ENCODE measurements at places on chromosomes 12 and 14.
A peak's percentile ranks its signal among the peaks of the same experiment; 100 is the strongest.

DNA sequence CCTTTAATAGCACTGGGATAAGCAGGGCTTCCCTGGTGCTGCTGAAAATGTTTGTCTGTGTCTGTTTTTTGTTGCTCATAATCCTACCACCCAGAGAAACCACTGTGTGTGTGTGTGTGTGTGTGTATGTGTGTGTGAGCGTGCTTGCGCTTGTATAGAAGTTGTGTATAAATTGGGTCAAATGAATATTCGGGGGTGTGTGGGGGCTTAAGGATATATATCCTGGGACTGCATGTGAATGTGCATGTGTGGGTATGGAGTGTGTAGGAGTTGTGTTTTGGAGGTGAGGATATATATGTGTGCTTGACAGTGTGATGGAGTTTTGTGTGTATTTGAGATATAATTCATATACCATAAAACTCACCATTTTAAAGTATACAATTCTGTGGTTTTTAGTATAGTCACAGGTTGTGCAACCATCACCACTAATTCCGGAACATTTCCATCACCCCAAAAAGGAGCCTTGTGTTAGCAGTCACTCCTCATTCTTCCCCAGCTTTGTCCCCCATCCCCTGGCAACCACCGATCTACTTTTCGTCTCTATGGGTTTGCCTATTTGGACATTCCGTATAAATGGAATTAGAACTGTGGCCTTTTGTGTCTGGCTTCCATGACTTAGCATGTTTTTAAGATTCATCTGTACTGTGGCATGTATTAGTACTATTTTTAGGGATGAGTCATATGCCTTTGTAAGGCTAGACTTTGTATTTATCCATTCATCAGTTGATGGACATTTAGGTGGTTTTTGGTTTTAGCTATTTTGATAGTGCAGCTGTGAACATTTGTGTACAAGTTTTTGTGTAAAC is 25.6 kb downstream of the TCTN1 start:
- peak; percentile 84 for DNase-seq

- no peak for DNase-seq
Measured at GRCh38 chr14:74403619-74404417, 22.2 kb downstream of the SYNDIG1L start.

DNA sequence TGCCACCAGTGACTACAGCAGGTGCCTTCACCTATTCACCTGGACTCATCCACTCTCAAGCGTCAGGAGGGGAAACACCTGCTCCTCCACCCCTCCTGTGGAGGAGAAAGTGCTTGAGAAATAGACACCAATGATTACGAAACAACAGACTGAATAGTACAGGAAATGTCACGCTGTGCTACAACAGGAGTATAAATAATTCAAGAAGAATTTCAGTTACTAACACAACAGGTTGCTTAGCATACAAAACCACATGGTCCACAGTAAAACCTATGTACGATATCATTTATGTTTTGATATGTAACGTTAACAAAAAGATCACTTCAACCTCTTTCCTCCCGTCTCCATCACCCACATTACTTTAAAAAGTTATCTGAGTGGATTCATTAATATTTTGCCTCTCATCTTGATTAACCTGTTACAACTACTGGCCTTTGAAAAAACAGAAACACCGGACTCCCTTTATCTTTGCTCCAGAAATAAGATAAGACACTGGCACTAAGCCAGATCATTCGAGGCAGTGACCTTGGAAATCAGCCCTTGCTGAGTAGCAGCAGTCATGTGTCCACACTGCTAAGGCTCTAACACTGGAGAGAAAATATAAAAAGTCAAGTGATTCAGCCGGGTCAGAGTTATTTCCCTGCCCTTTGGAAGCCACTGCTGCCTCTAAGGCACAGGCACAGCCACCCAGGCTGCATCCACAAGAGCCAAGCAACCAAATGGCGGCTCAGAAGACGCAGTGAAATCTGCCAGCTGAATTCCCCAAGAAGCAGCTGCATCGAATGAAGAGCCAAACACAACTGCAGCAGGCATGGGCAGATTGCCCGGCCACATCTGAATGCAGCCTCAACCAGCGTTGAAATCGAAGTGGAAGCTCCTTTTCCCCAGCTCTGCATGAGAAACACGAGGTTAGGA is 40.9 kb downstream of the NT5DC3 start:
- DNase-seq: peak; percentile 74

GRCh38 chr14:28321475-28322244 is 444.9 kb upstream of the FOXG1 start:
- no peak for DNase-seq

DNA sequence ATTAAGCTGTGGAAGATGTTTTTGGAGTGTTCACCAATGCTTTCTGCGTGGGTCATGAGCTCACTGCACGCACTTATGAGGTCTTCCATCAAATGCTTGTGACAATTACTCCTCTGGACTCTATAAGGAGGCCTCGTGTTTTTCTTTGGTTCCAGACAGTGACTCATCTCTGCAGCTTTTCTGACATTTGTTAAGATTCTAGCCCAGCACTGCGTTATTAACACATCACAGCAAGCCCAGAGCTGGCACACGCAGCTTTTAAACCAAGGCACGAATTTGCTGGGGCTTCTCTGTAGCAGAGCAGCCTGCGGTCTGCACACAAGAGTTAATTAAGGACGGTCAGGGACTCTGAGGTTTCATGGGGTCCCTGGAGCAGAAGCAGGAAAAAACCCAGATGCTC is 16.9 kb downstream of the MEG3 start:
- DNase-seq: no peak

DNA sequence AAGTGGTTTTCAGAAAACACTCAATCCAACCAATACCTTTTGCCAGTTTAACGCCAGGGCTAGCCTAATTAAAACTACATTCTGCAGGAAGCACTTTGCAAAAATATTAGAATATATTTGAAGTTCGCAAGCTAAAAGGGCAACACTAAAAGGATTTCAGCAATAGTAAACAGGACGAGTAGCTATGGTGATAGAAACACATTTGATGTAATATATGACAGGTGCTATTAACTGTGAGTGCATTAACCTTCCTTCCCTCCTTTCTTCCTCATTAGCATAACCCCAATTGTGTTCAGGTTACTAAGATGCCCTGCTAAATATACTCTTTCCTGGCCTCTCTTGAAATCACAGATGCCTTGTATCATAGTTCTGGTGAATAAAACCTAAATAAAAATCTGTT is 85.6 kb upstream of the TMCC3 start:
- no peak for DNase-seq

DNA sequence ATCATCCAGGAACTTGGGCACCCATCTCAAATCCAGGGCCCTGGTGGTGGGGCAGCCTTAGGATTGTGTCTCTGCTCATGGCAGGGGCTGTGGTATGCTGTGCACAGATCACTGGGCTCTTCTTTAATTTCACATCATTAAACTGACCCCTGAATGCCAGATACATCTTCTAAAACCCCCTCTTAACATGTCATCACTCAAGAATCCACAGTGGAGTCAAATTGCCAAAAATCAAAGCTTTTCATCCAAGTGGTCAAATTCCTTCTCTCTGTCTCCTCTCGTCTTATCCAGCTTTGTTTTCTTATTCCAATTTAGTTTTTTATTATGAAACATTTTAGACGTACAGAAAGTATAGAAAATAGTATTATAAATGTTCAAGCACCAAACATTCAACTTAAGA is 97.5 kb downstream of the ADCK1 start:
- no peak for DNase-seq

DNA sequence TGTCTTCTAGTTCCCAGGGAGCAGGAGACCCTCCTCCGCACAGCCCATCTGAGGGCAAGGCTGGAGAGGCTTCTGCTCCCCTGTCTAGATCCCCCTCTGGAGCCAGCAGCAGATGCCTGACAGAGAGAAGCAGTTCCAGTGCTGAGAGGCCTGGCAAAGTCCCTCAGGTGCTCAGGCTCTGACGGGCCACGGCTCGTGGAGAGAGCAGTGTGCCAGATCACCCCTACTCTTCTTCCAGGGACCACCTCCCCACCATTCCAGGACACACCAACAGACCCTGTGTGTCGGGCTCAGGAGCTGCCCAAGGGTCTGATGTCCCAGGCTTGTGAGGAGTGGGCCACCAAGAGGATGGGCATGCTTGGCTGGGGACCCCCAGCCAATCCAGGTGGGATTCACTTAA is 22.5 kb upstream of the C14orf180 start:
- DNase-seq: no peak

DNA sequence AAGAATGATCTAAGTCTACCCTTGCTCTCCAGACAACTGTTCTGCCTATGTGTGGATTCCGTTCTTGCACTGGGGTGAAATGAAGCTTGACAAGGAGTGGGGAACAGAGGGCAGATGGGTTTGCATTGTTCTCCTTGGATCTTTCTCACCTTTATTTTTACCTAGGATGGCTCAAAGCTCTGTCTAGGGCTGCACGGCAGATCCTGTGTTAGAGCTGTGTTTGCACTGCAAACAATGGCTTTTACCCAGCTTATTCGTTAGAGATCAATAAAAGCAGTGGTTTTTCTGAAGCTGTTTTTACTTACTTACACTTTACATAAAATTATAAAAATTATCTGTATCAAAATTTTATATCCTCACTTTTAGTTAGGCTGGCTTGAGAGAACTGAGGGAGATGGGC is 105.1 kb downstream of the LRIG3 start:
- DNase-seq: no peak

- no peak for DNase-seq
Measured at GRCh38 chr14:37709419-37710195, 114.2 kb downstream of the TTC6 start.

DNA sequence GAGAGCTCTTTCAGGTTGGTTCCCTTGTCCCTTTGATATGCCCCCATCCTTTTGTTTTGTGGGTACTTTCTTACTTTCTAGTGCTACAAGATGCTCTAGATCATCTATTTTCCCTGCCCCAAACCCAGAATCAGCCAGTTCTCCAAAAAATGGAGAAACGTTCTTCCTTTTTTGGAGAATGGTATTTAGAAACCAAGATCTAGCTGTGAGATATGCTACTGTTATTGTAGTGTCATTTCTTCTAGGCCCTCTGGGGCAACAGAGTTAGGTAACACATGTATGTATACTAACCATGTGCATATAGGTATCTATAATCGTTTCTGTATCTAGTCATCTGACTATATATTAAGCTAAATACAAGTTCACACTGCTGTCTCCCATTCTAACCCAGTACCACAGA is 6.9 kb upstream of the IGFBP6 start:
- no peak for DNase-seq

- no peak for DNase-seq
Measured at GRCh38 chr14:22174412-22175277, 414.4 kb downstream of the DAD1 start.

DNA sequence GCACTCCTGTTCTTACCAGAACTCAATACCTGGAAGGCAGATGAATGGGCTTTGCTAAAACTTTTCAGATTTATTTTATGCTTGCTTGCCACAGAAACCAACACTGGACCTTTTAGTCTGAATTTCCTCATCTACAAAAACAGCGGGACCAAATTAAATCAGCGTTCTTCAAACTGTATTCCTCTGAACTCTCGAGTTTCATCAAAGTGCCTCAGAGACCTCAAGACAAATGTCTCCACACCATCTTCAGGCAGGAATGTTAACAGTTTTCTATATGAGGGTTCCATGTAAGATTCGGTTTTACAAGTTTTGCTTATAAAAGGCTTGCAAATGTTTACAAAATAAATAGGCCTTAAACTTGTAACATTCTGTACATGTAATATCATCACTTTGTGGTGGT is 74.6 kb downstream of the MED13L start:
- DNase-seq: no peak

DNA sequence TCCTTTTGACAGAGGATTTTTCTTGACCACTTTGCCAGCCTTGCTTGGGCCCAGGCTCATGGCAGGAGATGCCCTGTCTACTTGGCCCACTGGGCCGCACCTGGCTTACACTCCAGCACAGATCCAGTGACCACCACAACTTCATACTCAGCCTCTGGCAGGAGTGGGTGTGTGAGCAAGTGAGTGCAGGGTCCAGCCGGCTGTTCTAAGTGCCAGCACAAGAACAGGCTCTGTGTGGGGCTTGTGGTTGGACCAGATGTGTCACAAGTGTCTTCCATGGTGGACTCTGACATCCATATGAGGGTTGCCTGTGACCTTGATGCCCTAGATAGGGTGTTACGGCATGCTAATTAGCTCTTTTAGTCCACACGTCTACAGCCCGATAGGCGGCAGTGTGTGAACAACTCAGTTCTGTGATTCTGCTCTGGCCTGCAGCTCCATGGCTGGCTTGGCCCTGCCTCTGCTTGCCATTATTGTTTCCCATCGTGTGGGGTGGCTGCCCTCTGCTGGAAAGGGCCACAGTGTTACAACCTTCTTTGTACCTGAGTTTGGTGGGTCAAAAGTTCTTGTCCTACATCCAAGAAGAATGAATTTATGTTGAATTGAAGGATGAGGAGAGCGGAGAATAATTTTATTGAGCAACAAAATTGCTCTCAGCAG is 1089.1 kb downstream of the SLC6A15 start:
- peak; percentile 42 for DNase-seq

- DNase-seq: no peak
Measured at GRCh38 chr12:94767956-94768355, 117.6 kb upstream of the TMCC3 start.

GRCh38 chr12:25590011-25590721 is 37.1 kb upstream of the LMNTD1 start:
- no peak for DNase-seq

DNA sequence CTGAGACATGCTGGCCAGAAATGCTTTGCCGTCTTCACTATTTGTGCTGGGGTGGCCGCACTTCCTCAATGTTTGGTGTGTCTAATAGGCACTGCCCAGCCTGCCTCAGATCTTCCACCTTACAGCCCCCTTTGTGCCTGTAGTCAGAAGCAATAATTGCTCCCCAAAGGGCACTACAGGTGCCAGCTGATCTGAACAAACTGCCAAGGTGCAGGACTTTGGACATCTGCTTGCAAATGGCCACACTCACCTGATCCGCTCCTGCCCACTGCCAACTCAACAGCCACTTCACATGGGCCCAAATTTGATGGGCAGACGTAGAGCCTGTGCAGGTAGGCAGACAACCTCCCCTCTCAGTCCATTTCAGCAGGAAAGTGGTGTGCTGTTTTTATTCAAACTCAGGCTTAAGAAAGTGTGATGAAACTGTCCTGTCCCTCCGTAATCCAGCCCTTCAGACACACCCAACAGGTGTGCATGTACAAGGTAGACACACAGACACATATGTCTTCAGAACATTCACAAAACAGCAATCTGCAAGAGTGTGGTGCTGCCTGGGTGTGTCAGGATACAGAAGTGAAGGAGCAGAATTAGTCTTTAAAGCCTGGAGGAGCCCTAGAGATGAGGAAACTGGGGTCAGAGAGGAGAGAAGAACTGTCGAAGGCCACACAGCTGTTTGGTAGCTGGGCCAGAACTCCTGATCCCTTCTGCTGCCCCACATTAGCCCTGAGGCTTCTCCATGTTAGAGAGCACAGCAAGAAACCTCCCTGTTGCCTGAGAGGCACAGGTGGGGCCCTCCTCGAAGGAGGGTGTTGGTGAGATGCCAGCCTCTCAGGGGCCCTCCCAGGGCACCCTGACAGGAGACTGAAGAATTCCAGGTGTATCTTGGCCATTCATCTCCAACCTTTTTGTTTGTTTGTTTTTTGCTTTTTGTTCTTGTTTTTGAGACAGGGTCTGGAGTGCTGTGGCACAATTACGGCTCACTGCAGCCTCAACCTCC is 4.4 kb upstream of the KRT75 start:
- no peak for DNase-seq

Measured in MV-4-11 (cell line).